ENCODE measurements at places on chromosomes 13 and 19.

DNA sequence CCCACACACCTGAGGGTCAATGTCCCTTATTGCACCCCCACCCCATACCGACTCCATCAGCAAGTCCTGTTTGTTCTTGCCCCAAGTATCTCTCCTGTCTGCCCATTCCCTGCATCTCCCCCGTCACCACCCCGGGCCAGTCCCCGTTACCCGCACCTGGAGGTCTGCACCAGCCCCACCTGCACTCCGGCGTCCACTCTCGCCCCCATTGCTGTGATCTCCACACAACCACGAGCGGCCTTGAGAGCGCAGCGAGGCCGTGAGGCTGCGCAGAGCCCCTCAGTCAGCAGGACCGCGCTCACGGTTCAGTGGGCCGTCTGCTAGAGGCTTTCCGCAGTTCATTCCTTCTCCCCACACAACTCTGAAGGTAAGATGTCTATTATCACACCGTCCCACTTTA is 152.8 kb downstream of the KATNAL1 start:
- no peak for DNase-seq

DNA sequence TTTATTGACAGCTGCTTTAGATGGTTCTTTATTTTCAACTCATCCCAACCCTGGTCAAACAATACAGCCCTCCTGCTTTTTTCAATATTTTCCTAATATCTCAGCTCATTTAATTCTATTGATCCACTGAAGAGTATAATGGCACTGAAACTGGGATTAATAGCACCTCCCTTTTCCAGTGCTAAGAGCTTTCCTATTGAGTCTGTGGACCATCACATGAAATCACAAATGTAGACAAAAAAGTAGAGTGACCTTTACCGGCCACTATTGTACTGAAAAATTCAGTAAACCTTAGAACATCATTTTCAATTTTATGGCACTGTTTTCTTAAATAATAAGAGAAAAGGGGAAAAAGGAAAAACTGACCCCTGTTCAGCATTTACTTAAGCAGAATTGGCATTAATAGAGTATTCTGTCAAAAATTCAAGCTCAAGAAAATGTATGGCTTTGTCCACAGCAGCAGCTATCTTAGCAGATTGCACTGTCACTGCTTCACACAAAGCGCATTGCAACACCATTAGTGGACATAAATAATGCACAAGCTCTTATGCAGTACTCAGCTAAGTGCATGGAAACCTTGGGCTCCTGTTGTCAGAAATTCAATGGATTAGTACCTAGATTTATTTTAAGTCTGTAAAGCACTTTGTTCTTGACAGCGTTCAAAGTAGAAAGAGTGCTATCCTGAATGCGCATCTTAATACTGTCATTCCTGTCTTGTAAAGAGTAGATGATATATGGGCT is 851.0 kb upstream of the KLHL1 start:
- DNase-seq = no peak

- DNase-seq = no peak
Measured at GRCh38 chr13:52851137-52851962, 2.9 kb upstream of the PCDH8 start.

DNA sequence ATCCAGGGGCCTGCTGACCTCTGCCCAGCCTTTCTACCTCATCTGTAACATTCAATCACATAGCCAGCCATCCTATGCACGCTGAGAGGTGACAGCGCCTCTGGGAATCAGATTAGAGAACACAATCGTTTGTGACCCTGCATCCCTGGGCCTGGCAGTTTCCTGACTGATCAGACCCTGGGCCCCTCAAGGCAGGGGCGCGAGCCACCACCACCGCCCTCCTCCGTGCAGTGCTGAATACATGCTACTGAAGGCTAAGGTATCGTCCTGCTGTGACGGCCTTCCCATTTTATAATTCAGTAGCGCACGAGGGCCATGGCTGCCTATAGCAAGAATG is 1.3 kb downstream of the TMTC4 start:
- DNase-seq = no peak

DNA sequence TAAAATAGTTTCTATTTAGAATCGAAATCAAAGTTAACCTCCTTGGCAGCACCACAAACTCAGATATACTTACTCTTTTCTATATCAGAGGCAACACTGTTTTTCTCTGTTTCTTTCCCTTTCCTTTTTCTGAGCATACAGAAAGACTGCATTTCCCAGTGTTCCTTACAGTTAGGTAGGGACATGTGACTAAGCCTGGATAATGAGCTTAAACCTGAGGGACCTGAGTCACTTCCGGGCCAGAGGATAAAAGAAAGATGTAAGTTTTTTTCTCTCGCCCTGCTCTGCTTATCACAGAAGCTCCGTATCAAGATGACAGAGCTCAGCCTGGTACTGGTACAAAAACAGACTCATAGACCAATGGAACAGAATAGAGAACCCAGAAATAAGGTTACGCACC is 531.9 kb downstream of the KLF12 start:
- DNase-seq = no peak

GRCh38 chr13:114079601-114080536 is 52.6 kb downstream of the RASA3 start:
- DNase-seq = no peak

DNA sequence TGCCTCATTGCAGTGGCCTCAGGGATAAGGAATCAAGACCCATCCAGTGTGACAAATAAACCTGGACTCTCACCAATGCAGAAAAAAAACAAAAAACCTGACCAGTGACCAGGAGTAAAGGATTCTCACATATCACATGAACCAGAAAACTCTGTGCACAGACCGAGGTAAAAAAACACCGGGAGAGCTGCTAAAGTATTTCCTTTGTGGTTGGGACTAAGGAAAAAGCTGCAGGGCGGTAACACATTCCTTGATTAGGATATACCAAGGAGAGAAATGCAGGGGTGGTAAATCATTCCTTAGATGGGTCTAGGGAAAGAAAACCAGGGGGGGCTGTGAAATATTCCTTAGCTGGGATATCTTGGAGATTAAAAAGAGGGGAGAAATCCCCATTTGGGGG is 64.8 kb upstream of the ZNF85 start:
- no peak for DNase-seq

DNA sequence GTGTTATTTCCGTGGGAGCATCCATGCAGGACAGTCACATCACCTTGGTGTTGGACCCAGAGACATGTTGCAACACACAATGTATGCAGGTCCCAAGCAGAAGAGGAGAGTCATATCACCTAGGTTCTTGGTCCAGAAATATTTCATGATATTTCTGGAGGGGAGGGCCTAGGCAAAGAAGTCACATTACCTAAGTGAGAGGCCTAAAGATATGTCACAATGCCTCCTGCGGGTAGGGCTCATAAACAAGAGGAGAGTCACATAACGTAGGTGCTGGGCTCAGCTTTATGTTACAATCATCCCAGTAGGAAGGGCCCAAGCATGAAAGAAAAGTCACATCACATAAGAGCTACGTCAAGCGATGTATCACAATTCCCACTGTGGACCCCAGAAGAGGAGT is 10.8 kb upstream of the ZNF724 start:
- no peak for DNase-seq

- DNase-seq = no peak
Measured at GRCh38 chr19:42352301-42353259, 27.1 kb downstream of the MEGF8 start.

- no peak for DNase-seq
Measured at GRCh38 chr13:44317752-44318151, 55.9 kb upstream of the SERP2 start.

DNA sequence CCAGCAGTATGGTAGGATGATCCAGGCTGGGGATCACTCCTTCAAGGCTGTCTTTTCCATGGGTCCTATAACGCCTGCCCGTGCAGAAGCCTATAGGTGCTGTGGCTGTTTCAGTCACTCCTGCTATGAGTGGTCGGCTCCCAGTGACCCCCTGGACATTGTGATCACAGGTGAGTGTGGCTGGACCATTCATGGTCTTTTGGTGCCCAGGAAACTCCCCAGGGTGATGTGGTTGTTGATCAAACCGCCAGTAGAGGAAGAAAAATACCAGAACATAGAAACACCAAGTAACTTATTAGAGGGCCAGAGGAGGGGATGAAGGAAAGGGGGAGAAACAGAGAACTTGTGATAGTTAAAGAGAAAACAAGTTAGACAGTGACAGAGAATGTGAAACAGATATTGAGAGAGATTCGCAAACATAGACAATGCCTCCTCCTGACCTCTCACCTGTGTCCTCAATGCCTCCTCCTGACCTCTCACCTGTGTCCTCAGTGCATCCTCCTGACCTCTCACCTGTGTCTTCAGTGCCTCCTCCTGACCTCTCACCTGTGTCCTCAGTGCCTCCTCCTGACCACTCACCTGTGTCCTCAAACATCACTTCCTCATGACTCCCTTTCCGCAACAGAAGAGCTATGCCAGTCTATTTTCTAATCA is 19.4 kb downstream of the LAIR2 start:
- no peak for DNase-seq

DNA sequence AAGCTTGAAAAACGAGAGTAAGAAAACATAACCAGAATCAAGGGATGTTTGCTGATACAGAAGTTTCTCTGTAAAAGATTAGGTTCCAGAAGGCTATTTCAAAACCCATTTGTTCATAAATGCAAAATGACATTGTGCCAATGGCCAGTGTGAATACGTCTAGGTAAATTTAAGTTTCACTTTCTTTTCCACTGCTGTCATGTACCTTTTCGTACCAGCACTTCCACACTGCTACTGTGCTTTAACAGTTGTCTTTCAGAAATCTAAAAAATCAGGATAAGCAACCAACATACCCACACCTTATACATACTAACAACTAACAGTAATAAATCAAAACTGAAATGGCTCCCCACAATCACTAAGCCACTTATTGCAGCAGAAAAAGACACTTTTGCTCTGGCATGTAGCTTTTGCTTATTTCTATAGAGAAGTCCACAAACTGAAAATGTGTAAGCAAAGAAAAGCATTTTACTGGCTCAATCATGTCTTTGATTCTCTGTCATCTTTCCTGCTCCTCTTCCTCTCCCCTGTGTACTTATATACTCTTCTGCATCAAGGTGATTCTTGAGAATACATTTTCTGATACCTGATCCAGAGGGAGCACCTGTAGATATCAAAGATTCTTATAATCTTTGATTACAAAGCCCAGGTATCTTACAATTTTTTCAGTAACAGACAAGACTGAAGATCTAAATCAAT is 34.3 kb downstream of the ELF1 start:
- DNase-seq = no peak

DNA sequence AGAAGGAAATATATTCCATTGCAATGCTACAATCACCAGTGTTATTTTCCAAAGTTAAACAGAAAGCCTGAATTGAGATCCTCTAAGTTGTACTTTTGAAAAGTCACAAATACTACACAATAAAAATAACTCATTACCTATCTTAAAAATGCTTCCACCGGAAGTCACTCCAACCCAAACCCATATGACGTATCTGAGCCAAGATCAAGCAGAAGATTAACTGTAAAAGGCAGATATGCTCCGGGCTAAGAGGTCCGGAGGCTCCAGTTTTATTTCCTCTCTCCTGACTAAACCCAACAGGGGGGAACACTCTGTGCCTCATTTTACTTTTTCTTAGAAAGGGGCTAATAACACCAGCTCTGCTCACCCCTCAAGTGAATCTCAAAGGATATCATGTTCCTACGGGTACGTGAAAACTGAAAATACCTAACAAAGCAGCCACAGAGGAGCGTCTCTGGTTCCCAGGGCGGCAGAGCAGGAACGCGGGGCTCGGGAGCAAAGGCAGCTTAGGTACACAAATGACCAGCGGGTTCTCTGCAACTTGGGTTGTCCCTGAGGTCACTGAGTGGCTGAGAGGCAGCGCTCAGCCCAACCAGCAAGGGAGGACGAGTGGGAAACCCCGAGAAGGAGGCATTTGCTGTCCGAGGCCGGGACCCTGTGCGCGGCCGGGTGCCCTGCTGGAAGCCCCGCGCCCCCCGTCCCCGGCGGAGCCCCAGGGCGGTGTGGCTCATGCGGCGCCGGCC is 750 bp downstream of the RAB20 start:
- no peak for DNase-seq

GRCh38 chr19:35045667-35046300 is 4.3 kb downstream of the HPN start:
- DNase-seq = no peak

GRCh38 chr13:78409172-78409571 is 194.2 kb downstream of the POU4F1 start:
- DNase-seq = no peak

GRCh38 chr13:89925107-89925506 is 1422.4 kb upstream of the MIR17HG start:
- no peak for DNase-seq

DNA sequence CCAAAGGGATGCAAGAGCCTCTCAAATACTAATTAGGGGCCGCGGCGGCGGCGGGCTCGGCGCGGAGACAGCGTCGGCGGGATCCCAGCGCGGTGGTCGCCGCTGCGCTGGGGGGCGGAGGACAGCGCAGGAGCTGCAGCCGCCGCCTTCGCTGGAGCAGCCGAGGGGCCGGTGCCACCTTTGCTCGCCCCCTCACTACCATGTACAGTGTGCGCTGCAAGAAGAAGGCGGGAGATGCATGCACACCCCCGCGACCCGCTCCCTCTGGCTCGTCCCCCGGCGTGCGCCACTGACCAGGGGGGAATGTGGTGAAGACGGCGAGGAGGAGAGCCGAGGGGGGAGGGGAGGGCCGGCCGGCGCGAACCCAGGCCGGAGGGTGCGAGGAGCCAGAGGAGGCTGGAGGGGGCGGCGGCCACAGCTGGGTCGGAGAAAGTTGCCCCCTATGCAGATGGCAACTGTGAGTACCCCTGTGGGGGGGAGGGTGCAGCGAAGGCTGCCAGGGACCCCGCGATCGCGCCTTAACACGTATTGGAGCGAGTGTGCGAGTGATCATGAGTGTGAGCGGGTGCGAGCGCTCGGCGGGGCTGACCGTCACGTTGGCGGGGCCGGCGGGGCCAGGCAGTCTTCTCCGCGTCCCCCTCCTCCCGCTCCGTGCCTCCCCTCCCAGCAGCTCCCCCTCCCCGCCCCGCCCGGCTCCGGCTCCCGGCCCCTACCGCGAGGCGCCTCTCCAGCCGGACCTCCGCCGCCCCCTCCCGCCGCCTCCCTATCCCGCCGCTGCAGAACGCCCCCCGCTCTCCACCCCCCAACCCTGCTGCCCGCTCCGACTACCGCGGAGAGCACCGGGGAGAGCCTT is 808 bp downstream of the SLITRK5 start:
- DNase-seq = no peak

DNA sequence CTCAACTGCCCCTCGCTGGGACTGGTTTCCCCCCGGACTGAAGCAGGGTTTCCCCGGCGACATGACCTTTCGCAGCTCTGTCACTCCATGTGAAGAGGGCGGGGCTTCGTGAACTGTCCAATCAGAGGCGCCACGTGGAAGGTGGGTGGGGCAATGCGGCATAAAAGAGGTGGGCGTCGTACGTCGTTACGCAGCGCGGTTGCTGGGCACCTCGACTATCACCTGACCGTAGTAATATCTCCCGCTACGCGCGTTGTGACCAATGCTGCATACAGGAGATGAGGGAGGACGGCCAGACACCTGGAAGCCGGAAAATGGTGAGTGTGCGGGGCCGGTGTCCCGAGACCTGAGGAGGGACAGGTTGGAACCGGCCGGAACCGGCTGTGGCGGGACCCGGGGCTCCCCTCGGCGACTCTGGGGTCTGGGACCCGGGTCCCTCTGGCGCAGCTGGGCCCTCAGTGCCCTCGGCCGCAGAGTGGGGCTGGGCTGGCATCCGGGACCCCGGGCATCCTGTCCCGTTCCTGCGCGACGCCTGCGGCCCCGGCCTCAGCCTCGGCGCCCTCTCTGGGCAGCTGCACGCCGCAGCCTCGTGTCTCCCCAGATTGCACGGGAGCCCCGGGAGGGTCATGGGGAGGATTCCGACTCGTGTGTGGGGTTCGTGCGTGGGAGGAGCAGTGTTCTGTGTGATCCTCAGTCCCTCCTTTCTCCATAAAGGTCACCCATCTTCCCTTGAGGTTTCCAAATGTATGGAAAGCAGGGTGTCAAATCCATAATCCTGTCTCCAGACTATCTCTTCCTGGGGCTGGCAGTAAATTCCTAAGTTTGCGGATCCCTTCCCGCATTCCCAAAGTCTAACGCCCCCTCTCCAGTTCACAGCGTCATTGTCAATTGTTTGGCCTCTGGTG is 32.2 kb downstream of the ZNF136 start:
- peak; percentile 52 for DNase-seq

Data from stimulated activated CD4-positive, alpha-beta T cell treated with anti-CD3 and anti-CD28 coated beads, Interleukin-1b, Interleukin-23, amount 100 ng/mL, for 1 hour (primary cell).